ENCODE measurements at places on chromosomes 5 and 9.

- no peak for DNase-seq
Observed at GRCh38 chr9:23768861-23769260, 57.2 kb downstream of the ELAVL2 start.

- DNase-seq, result no peak
Observed at GRCh38 chr5:149795360-149795759, 65.2 kb downstream of the PPARGC1B start.

- DNase-seq, result peak; percentile 42
Observed at GRCh38 chr9:124551472-124552272, 44.5 kb upstream of the NR5A1 start.

DNA sequence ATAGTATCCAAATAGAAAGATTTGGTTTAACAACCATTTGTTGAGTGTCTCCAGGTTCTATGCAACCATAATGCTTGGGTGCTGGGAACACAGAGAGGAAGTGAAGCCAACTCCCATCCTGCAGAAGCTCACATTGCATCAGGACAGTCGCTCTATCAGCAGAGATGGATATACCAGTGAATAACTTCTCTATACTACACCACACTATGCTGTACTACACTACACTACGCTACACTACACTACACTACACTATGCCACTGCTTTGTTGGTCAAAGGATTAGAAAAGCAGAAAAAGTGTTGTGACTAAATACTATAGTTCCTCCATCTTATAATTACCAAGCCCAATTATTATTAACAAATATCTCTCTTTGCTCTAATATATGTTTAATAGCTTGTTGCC is 89.2 kb upstream of the PRRC1 start:
- no peak for DNase-seq

DNA sequence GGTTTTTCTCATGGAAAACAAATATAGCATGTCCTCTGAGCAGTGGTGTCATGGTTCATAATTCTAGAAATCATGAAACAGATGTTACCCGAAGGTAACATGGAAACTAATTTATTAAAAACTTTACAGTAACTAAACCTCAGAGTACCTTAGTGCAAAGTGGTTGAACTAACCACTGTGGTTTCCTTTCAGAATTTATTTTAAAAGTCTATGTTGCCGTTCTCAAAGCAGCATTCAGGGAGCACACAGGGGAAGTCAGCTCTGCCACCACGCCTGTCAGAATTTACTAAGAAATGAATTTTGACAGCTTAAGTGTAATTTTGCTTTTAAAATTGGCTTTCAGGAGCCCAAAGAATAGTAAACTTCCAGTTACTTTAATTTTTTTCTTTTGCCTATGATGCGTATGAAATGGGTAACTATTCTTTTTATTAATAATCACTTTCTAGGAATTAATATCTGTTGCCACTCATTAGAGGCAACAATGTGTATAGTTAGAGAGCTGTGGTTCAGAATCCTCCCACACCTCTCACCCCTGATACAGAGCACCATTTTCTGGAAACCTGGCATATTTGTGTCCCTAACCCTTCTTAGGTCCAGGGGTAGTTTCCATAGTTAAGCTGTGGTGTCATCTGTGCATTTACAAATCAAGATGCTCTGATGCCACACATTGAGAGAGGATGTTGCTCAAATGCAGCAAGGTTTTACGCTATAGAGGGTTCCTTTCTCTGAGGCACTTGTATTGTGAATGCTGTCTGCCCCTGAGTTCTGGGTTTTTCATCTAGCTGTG is 202.6 kb downstream of the ZSWIM6 start:
- DNase-seq, result no peak
